Heart left ventricle (tissue), 16 donors: ENCODE measurements at places on chromosomes 7 and 10.

DNA sequence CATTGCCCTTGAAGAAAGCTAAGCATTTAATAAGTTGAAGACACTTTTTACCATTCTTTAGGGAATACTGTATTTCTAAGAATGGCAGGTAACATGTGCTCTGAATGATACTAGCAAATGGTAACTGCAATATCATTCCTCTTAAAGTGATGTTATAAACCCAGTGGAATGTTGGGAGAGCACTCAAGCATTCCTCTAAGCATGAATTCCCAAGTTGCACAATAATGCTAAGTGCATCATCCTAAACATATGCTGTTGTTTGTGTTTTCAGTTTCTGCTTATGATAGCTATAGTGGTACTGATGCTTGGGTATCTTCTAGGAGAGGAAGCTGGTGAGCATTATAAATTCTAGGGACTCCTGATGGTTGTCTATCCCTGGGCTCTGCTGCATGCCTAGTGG is 673.9 kb downstream of the PHTF2 start:
- H3K36me3 ChIP-seq: no peaks in the 10 kb centered on the region
- H3K27me3 ChIP-seq: no peaks in the 10 kb centered on the region
- no peak overlapping the region for H3K4me3 ChIP-seq
- H3K4me1 ChIP-seq: no peaks in the 10 kb centered on the region

GRCh38 chr10:13347043-13347499 is 1.0 kb downstream of the SEPHS1 start:
- peak overlapping the region; percentile 88 for H3K4me3 ChIP-seq
- H3K36me3 ChIP-seq: no peaks in the 10 kb centered on the region
- DNase-seq: peak; percentile 48
- H3K4me1 ChIP-seq: peaks cover 5% of the 10 kb centered on the region
- peaks cover 7% of the 10 kb centered on the region for H3K27me3 ChIP-seq

DNA sequence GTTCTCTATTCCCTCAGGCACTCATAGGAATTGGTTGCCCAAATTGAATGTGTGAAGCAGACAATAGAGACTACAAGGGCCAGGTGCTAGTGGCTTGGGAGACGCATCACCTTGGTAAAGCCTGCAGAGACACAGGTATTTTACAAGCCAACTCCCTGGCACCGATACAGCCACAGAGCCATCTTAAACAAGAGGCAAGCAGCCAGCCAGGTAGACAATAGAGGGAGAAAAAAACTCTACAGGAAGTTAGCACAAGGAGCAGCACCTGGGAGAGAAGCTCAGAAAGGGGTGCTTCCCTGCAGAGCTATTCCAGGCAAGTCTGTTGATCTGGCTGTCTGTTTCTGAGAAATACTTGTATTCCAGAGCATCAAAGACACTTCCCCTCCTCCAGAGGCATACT is 43.0 kb upstream of the CDK1 start:
- H3K36me3 ChIP-seq: no peaks in the 10 kb centered on the region
- H3K27ac ChIP-seq: no peak overlapping the region
- H3K4me3 ChIP-seq: no peak overlapping the region
- no peak for DNase-seq
- peaks cover 19% of the 10 kb centered on the region for H3K4me1 ChIP-seq
- peaks cover 24% of the 10 kb centered on the region for H3K27me3 ChIP-seq

DNA sequence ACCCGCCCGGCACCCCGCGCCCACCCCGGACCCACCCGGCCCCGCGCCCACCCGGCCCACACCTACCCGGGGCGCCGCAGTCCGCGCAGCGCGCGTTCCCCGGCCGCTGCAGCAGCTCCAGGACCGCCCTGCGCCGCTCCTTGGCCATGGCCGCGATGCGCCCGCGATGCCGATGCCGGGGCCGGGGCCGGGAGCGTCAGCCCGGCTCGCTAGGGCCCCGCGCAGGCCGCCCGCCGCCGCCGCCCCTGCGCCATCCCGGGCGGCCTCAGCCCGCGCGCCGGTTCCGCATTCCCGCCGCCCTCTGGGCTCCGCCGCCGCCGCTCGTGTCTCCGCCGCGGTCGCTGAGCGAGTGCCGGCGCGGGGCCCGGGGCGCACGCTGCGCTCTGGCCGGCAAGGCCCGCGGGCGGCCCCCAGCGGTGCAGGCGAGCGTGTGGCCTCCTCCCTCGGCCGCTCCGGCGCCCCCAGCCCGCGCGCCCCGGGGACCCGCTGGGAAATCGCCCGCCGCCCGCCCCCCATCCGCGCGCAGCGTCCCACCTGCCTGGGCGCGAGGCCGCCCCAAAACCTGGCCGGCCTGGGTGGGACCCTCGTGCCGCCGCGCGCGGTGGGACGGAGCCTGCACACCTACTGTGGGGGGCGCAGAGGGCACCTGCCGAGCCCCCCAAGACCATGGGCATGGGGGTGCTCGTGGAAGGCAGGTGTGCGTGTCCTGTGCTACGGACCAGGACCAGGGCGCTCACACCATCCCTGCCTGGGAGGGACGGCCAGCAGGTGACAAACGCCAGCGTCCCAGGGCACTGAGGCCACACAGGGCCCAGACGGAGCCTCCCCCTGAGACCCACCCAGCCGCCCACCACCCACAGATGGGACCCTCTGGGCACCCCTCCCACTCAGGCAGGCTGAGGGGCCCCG is at the start of gene ADAP1:
Gene ADAP1 (minus strand): TSS at position 351 of the 909 bp plus-strand sequence. CDS start 203 bp downstream, at position 148.
- no peak within 1 kb of the TSS for H3K27ac ChIP-seq
- peak within 1 kb of the TSS; percentile 73 for H3K4me3 ChIP-seq
- DNase-seq: peak; percentile 66

DNA sequence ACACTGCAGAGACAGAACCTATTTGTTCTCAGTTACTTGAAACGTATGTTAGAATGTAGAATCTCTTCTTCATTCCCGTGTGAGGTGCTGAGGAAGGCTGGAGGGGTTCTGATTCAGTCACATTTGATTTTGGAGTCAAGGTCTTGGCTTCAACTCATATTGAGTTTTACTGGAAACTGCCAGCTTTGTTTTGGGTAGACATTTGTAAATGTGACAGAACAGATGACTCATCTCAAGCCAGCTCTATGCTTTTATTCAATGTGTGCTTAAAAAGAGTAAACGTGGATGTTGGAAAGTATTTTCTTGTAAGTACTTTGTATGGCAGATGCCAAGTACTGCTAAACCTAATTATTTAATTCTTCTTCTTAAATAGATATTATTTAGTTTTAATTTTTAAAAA is 780.8 kb upstream of the C7orf33 start:
- H3K4me3 ChIP-seq: no peak overlapping the region
- H3K36me3 ChIP-seq: no peaks in the 10 kb centered on the region
- H3K4me1 ChIP-seq: no peaks in the 10 kb centered on the region
- no peak overlapping the region for H3K27ac ChIP-seq
- DNase-seq: no peak

- H3K36me3 ChIP-seq: no peaks in the 10 kb centered on the region
- H3K4me3 ChIP-seq: no peak overlapping the region
- no peak overlapping the region for H3K27ac ChIP-seq
- peaks cover 6% of the 10 kb centered on the region for H3K4me1 ChIP-seq
- H3K27me3 ChIP-seq: no peaks in the 10 kb centered on the region
These were observed 8.1 kb upstream of the CDCA7L start for GRCh38 chr7:21953781-21954180.

- H3K4me1 ChIP-seq: no peaks in the 10 kb centered on the region
- H3K4me3 ChIP-seq: no peak overlapping the region
These were observed 238.9 kb downstream of the CAMK1D start for GRCh38 chr10:12588091-12588860.

- H3K27ac ChIP-seq: peak overlapping the region; percentile 98
- peak overlapping the region; percentile 92 for H3K4me3 ChIP-seq
- no peaks in the 10 kb centered on the region for H3K27me3 ChIP-seq
- DNase-seq: no peak
- no peaks in the 10 kb centered on the region for H3K36me3 ChIP-seq
These were observed 694 bp upstream of the WASL start for GRCh38 chr7:123749537-123749857.

DNA sequence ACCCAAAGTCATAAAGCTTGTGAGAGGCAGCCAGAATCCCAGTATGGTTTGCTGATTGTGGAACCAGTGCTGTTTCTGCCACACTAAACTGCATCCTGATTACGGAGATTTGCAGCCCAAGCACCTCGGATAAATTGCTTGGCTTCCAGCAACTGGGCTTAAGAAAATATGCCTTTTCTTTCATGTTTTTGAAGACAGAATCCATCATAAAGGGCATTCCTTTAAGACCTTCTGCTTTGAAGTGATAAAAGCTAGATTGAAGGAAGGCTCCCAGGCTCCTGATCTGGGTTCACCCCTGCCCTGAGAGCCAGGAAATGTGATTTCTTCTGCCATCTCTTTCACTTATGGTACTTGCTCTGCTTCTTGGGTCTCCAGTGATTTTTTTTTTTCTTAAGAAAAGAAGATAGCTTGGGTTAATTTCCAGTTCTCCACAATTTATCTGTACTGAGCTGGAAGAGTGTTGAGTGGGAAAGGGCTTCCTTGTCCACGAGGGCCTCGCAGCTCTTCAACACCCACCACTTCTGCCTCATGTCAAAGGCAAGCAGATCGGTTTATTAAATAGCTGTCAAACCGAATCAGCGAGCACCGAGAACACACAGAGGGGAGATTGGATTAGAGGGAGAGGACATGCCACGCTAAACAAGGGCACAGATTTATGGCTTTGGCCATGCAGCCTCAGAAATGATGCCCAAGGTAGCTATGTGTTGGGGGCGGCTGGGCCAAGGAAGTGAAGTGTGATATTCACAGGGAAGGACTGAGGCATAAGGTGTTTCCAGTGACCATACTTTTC is 94.9 kb upstream of the TBX20 start:
- H3K27ac ChIP-seq: no peak overlapping the region
- H3K36me3 ChIP-seq: no peaks in the 10 kb centered on the region
- no peaks in the 10 kb centered on the region for H3K4me1 ChIP-seq
- no peak overlapping the region for H3K4me3 ChIP-seq

DNA sequence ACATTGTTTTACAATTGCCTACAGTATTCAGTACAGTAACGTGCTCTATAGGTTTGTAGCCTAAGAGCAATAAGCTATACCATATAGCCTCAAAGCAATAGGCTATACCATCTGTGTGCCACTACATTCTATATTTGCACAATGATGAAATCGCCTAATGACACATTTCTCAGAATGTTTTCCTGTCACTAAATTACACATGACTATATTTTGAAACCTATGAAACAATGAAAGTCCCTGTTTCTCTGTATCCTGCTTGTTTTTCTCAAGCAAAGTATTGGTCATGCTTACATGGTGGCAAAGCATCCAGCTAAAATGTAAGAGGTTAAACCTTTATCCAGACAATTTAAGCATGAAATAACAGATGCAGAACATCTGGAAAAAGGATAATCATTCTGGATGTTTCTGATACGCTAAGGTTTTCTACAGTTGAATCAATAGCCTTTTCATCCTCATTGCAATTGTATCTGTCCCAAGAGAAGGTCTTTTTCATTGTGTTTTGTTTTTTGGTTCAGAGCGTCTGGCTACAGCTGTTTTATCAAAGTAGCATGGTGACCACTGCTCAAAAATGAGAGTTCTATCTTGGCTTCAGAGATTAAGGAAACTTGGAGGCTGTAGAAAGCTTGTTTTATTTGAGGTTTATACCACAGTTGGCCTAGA is 81.7 kb downstream of the CSTF2T start:
- H3K27ac ChIP-seq: peak overlapping the region; percentile 2
- H3K36me3 ChIP-seq: no peaks in the 10 kb centered on the region
- H3K4me1 ChIP-seq: no peaks in the 10 kb centered on the region
- DNase-seq: no peak

DNA sequence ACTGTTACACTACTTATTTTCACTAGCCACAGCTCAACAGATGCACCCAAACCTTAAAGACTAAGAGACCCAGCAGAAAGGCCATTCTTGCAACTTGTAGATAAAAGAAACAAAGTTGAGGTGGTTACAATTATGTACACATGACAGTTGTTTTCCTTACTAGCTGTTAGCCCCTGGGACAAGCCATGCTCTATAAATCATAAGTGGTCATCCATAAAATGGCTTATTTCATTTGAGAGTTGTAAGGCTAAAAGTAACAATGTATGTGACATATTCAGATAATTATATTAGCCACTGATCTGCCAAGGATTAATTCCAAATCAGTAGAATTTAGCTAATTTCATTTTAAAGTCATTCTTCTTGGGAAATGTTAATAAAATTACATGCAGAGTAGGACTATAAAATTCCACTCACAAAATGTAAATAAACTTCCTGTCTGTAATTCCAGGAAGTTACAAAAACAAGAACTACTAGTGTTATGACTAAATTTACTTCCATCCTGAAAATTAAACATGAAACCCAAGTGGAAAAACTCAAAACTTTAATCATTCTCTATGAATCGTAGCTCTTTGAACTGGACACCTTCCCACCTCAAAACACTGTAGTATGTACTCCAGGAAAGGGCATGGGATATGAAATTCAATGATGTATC is 13.3 kb downstream of the SLC37A3 start:
- no peaks in the 10 kb centered on the region for H3K4me1 ChIP-seq
- no peak for DNase-seq
- no peaks in the 10 kb centered on the region for H3K27me3 ChIP-seq
- no peak overlapping the region for H3K4me3 ChIP-seq
- H3K27ac ChIP-seq: no peak overlapping the region

GRCh38 chr10:110501142-110501937 is 3.6 kb downstream of the DUSP5 start:
- H3K4me3 ChIP-seq: peak overlapping the region; percentile 97
- peak; percentile 96 for DNase-seq
- H3K27me3 ChIP-seq: no peaks in the 10 kb centered on the region
- H3K27ac ChIP-seq: peak overlapping the region; percentile 97

DNA sequence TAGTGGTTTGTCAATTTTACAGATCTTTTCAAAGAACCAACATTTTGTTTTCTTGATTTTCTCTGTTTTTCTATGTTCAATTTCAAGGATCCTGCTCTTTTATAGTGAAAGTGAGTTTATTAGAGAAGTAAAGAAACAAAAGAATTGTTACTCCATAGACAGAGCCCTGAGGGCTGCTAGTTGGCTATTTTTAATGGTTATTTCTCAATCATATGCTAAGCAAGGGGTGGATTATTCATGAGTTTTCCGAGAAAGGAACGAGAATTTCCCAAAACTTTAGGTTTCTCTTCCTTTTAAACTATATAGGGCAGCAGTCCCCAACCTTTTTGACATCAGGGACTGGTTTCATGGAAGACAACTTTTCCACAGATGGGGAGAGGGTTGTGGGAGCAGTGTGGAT is 165.0 kb downstream of the CCSER2 start:
- no peak overlapping the region for H3K27ac ChIP-seq
- no peaks in the 10 kb centered on the region for H3K36me3 ChIP-seq
- no peaks in the 10 kb centered on the region for H3K27me3 ChIP-seq
- H3K4me3 ChIP-seq: no peak overlapping the region
- peaks cover 26% of the 10 kb centered on the region for H3K4me1 ChIP-seq

- no peak overlapping the region for H3K27ac ChIP-seq
- no peaks in the 10 kb centered on the region for H3K36me3 ChIP-seq
- no peak overlapping the region for H3K4me3 ChIP-seq
- no peaks in the 10 kb centered on the region for H3K27me3 ChIP-seq
- no peak for DNase-seq
These were observed 79.0 kb downstream of the KIAA1549 start for GRCh38 chr7:138902161-138902560.

- no peak overlapping the region for H3K27ac ChIP-seq
- no peaks in the 10 kb centered on the region for H3K27me3 ChIP-seq
- no peak overlapping the region for H3K4me3 ChIP-seq
- DNase-seq: no peak
These were observed 1213.1 kb downstream of the DNAJB9 start for GRCh38 chr7:109782806-109783205.

GRCh38 chr7:107813524-107813923 is 10.5 kb upstream of the SLC26A3 start:
- no peaks in the 10 kb centered on the region for H3K36me3 ChIP-seq
- H3K4me1 ChIP-seq: no peaks in the 10 kb centered on the region
- no peak for DNase-seq
- H3K4me3 ChIP-seq: no peak overlapping the region
- H3K27me3 ChIP-seq: no peaks in the 10 kb centered on the region
- no peak overlapping the region for H3K27ac ChIP-seq
